ENCODE measurements at places on chromosomes 5 and 9. TPM values are rescaled to one million over a fixed set of nuclear protein-coding genes. Genes with fewer than 3 reads are reported as not detected.

LCN9 gene
- not detected for total RNA-seq

IER5L gene
- total RNA-seq = 2.7 TPM

NIPAL4 gene
- not detected for total RNA-seq

DNAH5 gene
- 0.35 TPM for total RNA-seq

REEP5 gene
- total RNA-seq = 37.5 TPM

EFNA5 gene
- total RNA-seq = 1.1 TPM

EQTN gene
- not detected for total RNA-seq

WNT8A gene
- not detected for total RNA-seq

VCP gene
- total RNA-seq = 138 TPM

ACTBL2 gene
- total RNA-seq = not detected

GDA gene
- 14.0 TPM for total RNA-seq

CTNND2 gene
- 14.9 TPM for total RNA-seq

GFI1B gene
- not detected for total RNA-seq

AOPEP gene
- total RNA-seq = 110 TPM

PALM2AKAP2 gene
- total RNA-seq = not detected

GARIN3 gene
- total RNA-seq = not detected

CCNB1 gene
- total RNA-seq = 8.8 TPM

C8G gene
- total RNA-seq = 24.9 TPM

RUFY1 gene
- 25.0 TPM for total RNA-seq

EDIL3 gene
- total RNA-seq = 6.7 TPM

SPATA31D4 gene
- total RNA-seq = not detected

NRARP gene
- 49.1 TPM for total RNA-seq

PNPLA7 gene
- 48.6 TPM for total RNA-seq

PRKAA1 gene
- 87.4 TPM for total RNA-seq

FAM200C gene
- total RNA-seq = 0.66 TPM

GOLPH3 gene
- 93.7 TPM for total RNA-seq

PTPDC1 gene
- total RNA-seq = 10.3 TPM

SPATA6L gene
- 18.2 TPM for total RNA-seq

TEX53 gene
- total RNA-seq = not detected

FKTN gene
- 5.0 TPM for total RNA-seq

SLC6A3 gene
- not detected for total RNA-seq

TPD52L3 gene
- not detected for total RNA-seq

WDR55 gene
- total RNA-seq = 66.8 TPM

HEXB gene
- 143 TPM for total RNA-seq

PSD2 gene
- total RNA-seq = not detected

IL5 gene
- total RNA-seq = not detected

BICD2 gene
- 10.3 TPM for total RNA-seq

NREP gene
- total RNA-seq = 2.3 TPM

MELK gene
- 3.3 TPM for total RNA-seq

MLLT3 gene
- total RNA-seq = 30.5 TPM

IFNA13 gene
- not detected for total RNA-seq

PCDHA12 gene
- total RNA-seq = 0.83 TPM

Data from Peyer's patch (tissue), 4 donors.